Lower leg skin (tissue), 4 donors: ENCODE measurements at places on chromosomes 4 and X.
A peak's percentile ranks its signal among the peaks of the same experiment; 100 is the strongest.

DNA sequence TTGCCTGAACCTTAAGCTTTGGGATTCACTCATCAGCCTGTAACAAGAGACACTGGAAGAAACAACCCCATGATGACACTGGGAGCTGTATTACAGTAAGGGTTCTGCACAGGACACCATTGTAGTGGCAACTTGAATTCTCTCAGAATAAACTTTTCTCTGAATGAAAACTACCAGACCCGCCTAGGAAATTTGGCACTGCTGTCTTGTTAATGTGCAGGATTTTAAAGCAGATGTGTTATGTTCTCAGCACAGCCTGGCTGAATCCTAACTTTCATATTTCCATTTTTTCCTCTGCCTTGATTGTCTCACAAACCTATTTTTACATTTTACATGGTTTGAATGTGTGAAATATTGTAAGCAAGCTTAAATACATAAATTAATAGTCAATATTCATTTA is 253.6 kb downstream of the UNC5C start:
- DNase-seq, result no peak

GRCh38 chrX:18549643-18550042 is 122.3 kb downstream of the RS1 start:
- DNase-seq, result no peak

GRCh38 chr4:83262682-83263081 is 21.9 kb downstream of the COQ2 start:
- DNase-seq, result no peak

DNA sequence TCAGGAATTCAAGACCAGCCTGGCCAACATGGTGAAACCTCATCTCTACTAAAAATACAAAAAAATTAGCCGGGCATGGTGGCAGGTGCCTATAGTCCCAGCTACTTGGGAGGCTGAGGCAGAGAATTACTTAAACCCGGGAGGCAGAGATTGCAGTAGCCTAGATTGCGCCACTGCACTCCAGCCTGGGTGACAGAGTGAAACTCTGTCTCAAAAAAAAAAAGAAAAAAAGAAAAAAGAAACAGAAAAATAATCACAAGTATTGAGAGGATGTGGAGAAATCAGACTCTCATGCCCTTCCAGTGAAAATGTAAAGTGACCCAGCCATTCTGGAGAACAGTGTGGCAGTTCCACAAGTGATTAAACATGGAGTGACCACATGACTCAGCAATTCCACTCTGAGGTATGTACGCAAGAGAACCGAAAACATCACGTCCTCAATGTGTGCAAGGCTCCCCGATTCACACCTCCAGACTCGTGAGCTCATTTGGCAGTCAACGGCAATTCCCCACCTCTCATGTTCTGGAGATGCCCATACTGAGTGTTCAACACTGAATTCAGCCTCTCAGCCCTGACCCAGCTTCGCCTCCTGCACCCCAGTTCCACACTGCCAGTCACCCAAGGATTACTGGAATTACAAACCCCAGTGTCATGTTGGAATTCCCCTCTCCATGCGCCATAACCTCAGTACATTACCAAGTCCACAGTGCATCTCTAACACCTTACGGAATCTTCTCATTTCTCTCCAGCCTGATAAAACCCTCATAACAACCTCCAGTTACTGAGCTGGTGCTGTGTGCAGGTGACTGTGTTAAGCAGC is 21.1 kb downstream of the ACOX3 start:
- no peak for DNase-seq

DNA sequence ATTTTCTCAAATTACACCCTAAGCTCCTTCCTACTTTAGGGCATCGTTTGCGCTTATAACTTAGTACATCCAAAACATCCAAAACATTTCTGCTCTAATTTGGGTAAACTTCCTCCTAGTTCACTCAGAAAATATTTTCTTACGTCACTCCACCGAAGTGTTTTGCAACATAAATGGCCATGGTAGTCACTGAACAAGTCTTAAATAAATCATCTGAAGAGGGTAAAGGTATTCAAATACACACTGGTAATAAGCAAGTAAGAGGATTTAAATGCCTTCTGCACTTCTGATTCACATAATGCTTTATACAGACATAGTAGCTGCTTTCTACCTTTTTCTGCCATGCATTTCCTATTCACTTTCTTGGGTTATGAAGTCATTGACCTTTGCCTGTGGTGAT is 991.9 kb downstream of the NLGN4X start:
- no peak for DNase-seq

DNA sequence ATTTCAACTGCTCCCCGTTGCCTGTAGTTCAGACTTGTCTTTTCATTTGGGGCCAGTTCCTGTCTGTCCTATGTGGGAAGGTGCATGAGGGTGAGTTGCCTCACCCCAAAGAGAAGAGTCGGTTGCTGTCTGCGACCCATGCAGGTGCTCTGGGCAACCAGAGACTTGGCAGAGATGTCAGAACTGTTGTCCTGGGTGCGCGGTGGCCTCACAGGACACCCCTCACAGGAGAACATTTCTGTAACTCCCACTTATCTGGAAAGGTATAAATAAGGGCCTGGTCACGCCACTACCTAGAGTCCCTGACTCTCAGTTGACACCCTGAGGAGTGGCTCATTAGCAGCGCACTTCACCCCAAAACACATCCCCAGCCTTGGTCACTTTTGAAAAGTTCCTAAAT is 9.7 kb upstream of the NAT8L start:
- peak; percentile 57 for DNase-seq

- no peak for DNase-seq
Measured at GRCh38 chrX:7223271-7223670, 75.3 kb upstream of the PUDP start.

- no peak for DNase-seq
Measured at GRCh38 chr4:149951152-149951900, 126.9 kb upstream of the DCLK2 start.

DNA sequence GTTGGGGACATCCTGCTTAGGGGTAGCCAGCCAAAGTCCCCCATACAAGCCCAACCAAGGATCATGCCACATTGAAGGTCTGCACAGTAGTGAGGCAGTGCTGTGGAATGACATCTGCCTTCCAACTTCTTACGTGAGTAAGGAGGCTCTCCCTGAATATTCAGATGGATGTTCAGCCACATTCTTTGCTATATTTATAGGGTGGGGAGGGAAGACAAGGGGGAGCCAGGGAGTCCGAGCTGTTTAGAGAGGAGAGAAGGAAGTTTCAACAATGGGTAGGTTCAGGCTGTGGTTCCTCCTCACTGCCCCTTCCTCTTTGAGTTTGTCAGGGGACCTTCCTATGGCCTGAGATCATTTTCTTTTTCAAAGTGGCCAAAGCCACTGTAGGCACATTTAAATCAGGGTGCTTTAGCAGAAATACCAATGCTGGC is 29.8 kb downstream of the MSN start:
- no peak for DNase-seq

DNA sequence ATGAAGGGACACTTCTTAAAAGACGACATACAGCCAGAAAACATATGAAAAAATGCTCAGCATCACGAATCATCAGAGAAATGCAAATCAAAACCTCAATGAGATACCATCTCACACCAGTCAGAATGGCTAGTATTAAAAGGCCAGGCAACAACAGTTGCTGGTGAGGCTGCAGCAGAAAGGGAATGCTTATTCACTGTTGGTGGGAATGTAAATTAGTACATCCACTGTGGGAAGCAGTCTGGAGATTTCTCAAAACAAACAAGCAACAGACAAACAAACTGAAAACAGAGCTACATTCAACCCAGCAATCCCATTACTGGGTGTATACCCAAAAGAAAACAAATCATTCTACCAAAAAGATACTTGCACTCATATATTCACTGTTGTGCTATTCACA is 197.9 kb downstream of the EVC2 start:
- no peak for DNase-seq

DNA sequence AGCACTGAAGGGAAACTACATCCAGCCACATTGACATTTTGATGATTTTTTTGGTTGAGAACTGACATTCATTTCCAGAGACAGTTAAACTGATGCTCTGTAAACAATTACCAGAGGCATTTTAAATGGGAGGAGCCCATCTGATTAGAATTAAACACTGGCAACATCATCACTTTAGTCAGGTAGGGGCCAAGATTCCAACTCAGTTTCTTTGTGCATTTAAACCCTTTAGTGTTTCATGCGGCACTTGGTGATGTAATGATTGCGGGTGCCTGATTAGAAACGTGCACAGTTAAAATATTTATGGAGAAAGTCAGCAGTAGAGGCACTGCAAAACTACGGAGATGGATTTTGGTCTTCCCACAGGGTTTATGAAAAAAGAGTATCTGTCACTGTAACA is 16.1 kb downstream of the TNIP3 start:
- DNase-seq, result no peak

DNA sequence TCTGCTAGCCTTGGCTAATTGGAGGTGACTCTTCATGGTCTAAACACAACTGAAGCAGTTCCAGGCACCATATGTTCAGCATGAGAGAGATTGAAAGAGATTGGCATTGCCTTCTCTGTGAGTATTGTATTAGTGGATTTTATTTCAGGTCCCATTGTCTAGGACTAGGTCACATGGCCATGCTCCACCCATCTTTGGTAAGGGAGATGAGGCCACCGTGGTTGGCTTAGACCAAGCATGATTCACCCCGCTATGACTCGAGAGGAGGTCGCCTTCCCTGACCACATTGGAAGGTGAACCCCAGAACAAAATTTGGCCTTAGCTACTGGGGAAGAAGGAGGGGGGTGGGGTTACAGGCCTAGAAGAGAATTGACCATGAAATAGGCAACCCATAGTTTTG is 109.9 kb upstream of the BCOR start:
- no peak for DNase-seq

- no peak for DNase-seq
Measured at GRCh38 chr4:32684160-32684559, 1964.0 kb downstream of the PCDH7 start.

GRCh38 chrX:102899940-102900916 is 36.8 kb upstream of the RAB40AL start:
- peak; percentile 29 for DNase-seq

GRCh38 chr4:126572264-126572663 is 1060.5 kb upstream of the INTU start:
- no peak for DNase-seq

- no peak for DNase-seq
Measured at GRCh38 chr4:108129196-108129595, 39.5 kb downstream of the LEF1 start.

- DNase-seq, result no peak
Measured at GRCh38 chrX:118355225-118355920, 9.5 kb downstream of the WDR44 start.

DNA sequence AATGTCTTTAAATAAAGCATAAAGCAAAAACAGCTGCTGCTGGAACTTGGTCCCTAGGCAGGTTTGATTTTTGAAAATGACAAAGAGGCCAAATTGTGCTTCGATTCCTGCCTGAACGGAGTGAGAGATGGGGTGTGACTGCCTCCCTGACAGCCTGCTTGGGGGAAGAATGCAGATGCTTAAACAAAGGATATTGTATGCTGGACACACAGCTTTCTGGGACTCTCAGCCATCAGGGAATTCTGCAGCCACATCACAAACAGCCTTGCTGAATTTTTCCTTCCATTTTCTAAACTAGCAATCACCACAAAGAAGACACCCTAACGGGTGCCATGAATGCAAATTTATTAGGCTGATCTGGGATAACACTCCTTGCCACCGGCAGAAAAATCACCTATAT is 83.9 kb upstream of the CPEB2 start:
- DNase-seq, result no peak

- no peak for DNase-seq
Measured at GRCh38 chr4:156505341-156505955, 466.2 kb downstream of the PDGFC start.

DNA sequence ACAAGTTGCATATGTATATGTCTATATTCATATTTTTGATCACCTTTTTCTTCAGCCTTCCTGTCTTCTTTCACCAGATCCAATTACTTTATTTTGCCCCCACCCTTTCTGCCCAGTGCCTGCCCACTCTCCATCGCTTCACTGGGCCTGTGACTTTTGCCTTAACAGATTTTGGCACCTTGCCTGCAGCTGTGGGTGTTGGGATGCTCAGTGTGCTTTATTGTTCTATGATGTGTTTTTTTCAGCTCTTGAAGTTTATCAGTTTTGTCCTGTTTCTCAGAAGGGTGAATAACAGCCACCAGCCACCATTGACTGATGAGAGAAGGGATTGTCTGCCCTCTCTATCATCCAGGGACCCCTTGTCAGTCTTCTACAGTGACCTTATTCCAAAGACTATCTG is 77.2 kb upstream of the GALNT7 start:
- no peak for DNase-seq

- DNase-seq, result no peak
Measured at GRCh38 chrX:119343856-119344255, 55.3 kb upstream of the SLC25A43 start.

DNA sequence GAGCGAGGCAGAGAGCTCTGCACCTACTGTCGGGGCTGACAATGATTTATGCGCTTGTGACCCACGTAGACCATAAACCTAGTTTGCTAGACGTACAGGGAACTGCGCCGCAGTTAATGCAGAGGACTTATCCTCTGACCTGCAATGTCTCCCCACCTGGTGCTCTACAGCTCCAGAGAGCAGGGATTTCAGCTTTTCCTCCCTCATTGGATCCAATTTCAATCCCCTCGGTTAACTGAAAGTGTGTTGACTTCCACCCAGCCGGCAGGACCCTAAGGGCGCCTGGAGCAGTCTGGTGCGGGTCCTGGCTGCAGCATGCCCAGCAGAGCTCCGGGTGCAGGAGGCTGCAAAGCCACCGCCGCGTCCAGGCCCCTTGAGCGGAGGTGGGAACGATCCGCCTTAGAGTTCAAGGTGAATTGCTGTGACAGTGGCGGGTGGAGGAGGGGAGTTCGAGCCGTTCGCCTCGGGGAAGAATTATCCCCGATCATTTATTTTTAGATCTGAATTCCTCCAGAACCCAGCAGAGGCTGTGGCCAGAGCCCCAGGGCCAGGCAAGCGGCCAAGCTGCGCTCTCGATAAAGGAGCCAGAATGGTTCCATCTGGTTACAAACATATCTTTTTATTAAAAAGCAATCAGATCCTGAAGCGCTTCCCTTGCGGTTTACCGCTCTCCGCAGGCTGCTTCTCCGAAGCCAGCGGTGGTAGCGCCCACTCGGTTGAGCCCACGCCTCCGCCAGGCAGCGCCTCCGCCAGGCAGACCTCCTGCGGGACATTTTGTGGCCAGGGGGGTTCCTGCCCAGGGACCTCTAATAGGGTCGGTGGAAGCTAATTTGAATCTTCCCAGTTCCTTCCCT is 66.0 kb downstream of the FBXO8 start:
- DNase-seq, result no peak

DNA sequence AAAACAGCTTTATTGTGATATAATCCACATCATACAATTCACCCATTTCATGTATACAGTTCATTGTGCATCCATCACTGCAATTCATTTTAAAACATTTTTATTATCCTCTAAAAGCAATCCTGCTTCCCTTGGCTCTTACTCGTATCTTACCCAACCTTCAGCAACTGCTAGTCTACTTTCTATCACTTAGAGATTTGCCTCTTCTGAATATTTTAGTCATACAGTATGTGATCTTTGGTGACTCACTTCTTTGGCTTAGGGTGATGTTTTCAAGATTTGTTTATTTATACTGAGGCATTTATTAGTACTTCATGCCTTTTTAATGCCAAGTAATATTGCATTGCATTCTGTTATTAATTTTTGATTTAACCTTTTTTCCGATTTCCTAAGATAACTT is 15.0 kb upstream of the MSMO1 start:
- no peak for DNase-seq
